ENCODE measurements at places on chromosomes 5 and 9.

- DNase-seq = no peak
Observed at GRCh38 chr5:42520203-42520602, 97.0 kb downstream of the GHR start.

GRCh38 chr5:82719368-82719767 is 357.8 kb downstream of the TMEM167A start:
- DNase-seq = no peak

DNA sequence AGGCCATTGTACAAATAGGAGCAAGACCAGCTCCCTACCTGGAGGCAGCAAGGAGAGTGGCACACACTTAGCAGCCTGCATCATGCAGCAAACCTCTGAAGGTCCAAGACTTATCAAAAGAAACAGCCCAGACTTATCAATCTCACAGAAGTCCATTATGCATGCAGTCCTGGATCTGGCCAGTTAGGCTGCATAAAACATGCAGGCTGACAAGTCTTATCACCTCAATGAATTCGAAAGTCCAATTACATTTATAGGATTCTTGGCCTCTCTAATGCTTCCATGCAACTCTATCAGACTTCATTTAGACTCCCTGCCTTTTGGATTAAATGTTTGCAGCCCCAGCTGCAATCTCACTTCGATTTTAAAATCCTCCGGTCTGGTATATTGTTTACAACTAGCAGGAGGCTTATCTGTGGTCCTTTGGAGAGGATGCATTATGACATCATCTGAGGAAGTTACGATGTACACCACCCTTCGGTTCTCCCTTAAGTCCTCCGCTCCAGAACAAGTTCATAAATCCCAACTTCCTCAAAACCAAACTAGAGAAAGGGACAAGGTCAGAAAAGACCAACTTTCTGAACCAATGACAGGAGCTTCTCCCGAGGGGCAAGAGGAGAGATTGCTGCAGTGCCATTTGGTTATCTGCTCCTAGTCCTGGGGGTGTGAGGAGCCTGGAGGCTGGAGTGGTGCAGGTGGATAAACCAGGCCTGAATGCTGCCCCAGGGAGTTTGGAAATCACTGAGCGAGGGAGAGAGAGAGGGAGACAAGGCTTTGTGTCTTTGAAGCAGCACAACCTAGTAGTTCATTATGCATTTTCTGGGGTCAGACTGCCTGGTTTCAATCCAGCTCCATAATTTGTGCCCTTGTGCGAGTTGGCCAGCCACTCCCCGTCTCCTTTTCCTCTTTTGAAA is 313.9 kb downstream of the TLE1 start:
- no peak for DNase-seq

- DNase-seq = no peak
Observed at GRCh38 chr9:98909935-98910334, 33.8 kb upstream of the COL15A1 start.

DNA sequence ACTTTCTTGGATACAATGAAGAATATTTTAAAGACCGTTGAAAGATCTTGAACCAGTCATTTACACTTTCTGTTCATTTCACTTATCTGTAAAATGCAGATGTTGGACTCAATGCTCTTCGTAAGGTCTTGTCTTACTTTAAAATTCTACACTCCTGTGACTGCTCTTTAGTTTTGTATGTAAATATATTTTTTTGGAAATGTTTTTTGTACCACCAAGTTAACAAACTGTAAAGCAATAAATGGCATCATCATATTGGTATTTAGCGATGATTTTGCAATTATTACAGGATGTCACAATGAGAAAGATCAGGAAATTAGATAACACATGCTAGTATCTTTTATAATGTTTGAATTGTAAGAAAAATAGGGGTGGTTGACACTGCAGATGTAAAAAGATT is 80.8 kb upstream of the GNAQ start:
- DNase-seq = no peak

Data from NCI-H1092 treated with DMSO at 0.1 percent for 48 hours (cell line).